ENCODE measurements at places on chromosomes 12 and 14.

- DNase-seq: no peak
These were observed 20.6 kb downstream of the GNG2 start for GRCh38 chr14:51880835-51881580.

DNA sequence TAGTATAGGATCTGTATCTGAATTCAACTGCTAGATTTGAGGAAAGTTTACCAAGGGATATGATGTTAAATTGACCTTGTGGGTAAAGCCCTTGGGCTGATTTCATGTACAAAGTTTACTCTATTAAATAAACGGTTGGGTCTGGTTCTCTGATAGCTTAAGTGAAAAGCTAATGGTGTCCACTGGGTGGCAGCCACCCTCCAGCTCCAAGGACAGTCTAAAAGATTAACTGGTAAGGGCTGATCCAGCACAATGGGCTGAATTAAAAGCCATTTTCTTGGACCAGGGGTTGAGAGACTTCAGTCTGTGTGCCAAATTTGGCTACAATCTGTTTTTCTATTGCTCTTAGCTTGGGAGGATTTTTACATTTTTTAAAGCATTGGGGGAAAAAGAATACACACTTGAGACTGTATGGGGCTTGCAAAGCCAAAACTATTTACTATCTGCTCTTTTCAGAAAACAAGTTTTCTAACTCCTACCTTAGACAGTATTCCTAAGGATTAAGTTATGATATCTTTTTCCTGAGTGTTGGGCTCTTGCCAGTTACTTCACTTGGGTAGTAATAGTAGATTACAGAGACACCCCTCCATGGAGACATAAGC is 116.5 kb downstream of the GPHN start:
- DNase-seq: no peak

GRCh38 chr12:48489012-48489411 is 6.7 kb downstream of the C12orf54 start:
- DNase-seq: no peak

- no peak for DNase-seq
These were observed 23.8 kb upstream of the PPP1CC start for GRCh38 chr12:110766311-110767154.

- DNase-seq: no peak
These were observed 12.2 kb upstream of the GPR68 start for GRCh38 chr14:91256661-91257060.

DNA sequence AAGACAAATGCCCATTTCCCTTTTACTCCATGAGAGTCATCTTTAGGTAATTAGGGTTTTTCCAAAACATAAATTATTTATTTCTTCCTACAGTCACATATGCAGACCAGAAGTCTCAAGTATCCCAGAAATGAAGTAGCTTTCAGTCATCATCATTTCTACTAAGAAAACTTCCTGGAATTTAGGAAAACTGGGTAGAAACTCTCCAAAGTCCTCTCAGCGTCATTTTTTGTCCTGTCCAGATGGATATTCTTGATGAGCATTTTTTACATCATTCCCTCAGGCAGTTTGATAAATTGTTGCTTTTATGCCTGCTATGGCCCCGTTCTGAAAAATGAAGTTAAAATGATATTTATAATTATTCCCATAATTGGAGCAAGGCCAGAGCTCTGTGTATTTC is 93.9 kb upstream of the DCN start:
- DNase-seq: no peak

GRCh38 chr14:85531587-85532373 is 1.8 kb downstream of the FLRT2 start:
- DNase-seq: no peak

- peak; percentile 10 for DNase-seq
These were observed 652 bp upstream of the SELPLG start for GRCh38 chr12:108634341-108634751.

DNA sequence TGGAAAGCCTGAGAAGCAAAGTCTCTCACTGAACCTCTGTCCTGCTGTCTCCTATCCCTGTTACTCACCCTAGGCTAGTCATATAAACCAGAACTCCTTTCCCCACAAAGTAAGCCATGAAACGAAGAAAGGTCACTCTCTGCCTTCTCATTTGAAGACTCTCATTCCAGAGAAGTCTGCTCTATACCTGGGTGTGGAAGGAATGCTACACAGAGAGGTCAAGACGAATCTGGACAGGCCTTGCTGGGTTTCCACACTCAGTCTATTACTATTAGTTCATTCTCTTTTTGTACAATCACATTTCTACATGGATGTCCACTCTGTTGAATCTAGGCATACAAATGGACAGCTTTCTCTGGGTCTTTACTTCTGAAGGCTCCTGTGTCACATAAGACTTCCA is 2.4 kb upstream of the AEBP2 start:
- DNase-seq: no peak

GRCh38 chr12:83461336-83461935 is 774.7 kb downstream of the TMTC2 start:
- no peak for DNase-seq

GRCh38 chr14:106268013-106268727 is 741.8 kb downstream of the TMEM121 start:
- peak; percentile 60 for DNase-seq

DNA sequence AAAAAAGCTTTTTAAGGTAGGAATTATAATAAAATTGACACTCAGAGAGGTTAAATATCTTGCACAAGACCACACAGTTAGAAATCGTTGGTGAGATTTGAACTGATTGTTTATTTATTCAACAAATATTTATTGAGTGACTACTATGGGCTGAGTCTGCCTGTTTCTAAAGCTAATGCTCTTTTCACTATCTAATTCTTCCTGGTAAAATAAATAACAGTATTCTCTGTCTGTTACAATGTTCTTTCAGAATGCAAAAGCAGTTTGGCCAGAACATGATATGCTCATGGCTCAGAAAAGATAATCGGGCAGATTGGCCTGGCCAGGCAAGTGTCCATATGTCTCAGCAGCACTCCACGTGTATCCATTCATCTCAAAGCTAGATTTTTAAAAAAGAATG is 82.0 kb downstream of the BTG1 start:
- DNase-seq: no peak

DNA sequence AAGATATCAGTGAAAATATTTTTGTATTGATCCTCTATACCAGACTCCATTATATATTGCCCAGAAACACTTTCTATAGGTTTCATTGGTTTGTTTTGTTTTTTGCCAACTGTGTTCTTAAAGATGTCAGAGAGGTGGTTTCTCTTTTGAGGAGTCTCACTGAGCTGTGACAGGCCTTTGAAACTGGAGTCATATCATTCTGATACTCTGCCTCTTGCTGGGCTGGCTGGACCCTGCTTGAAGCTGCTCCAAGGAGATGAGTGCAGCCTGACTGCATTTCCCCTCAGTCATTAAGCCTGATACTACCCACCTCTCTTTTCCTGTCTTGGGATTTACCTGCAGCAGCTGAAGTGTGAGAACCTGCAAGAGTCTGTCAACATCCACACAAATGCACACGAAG is 16.4 kb upstream of the TAS2R30 start:
- no peak for DNase-seq

Data from effector CD8-positive, alpha-beta T cell (primary cell).